ENCODE measurements at places on chromosomes 3 and 15. TPM values are rescaled to one million over a fixed set of nuclear protein-coding genes. Genes with fewer than 3 reads are reported as not detected.
A peak's percentile ranks its signal among the peaks of the same experiment; 100 is the strongest.

DNA sequence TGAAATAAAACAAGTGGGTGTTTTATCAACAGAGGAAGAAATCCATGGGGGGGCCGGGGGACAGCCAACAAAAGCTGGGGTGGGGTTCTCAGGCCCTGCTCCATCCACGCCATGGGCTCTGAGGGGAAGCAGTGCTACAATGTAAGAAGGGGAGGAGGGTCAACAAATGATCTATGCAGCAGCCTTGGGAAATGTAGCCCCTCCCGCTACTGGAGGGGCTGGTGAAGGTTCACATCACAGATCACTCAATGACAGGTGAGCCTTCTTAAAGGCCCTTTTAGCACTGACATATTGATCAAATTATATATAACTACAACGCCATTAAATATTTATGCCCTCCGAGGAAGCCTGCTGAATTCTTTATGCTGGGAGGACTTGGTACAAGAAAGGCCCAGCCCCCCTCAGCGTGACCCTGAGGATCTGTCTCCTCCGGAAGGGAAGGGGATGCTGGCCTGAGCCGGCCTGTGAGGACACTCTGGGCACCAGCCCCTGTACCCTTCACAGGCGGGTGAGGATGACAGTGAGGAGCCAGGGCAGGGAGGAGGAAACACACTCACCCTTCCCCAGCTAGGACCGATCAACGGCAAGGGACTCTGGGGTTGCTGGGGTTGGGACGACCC lies 15.3 kb downstream of the TLE3 start:
- DNase-seq: no peak

DNA sequence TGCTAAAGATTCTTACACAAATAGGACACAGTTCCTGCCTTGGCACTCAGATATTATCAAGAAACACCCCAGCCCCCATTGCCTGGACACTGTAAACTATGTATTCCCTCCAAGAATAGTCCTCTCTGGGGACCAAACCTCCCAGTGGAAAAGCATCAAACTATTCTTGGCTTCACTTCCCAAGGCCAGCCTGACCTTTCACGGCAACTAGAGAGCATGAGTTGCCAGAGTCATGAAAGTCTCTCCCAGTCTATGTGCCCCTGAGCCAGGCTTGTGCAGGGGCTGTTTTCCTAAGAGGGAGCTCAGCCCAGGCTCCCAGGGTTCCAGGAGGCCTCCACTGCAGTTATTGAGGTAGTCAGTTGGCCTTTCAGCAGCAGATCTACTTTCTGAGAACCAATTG lies 251.9 kb upstream of the TGFBR2 start:
- DNase-seq: no peak

DNA sequence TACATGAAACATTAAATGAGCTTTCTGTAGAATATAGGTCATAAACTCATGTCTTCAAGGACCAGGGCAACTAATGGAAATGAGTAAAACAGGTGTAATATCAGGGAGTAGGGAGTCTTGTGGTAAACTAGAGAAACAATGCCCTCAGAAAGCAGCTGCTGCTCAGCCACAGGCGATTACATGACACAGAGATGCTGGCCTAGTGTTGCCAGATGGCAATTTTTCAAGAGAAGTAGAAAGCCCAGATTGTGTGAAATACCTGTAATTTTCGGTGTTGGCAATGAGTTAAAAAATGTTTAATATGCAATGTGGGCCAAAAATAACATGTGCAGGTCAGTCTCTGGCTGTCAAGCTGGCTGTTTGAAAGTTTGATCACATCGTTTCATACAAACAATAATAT lies 23.4 kb downstream of the NCEH1 start:
- no peak for DNase-seq

- DNase-seq: peak; percentile 69
Observed at GRCh38 chr3:69339760-69340159, 46.1 kb downstream of the FRMD4B start.

GRCh38 chr3:28280781-28281180 lies 39.4 kb downstream of the CMC1 start:
- no peak for DNase-seq

DNA sequence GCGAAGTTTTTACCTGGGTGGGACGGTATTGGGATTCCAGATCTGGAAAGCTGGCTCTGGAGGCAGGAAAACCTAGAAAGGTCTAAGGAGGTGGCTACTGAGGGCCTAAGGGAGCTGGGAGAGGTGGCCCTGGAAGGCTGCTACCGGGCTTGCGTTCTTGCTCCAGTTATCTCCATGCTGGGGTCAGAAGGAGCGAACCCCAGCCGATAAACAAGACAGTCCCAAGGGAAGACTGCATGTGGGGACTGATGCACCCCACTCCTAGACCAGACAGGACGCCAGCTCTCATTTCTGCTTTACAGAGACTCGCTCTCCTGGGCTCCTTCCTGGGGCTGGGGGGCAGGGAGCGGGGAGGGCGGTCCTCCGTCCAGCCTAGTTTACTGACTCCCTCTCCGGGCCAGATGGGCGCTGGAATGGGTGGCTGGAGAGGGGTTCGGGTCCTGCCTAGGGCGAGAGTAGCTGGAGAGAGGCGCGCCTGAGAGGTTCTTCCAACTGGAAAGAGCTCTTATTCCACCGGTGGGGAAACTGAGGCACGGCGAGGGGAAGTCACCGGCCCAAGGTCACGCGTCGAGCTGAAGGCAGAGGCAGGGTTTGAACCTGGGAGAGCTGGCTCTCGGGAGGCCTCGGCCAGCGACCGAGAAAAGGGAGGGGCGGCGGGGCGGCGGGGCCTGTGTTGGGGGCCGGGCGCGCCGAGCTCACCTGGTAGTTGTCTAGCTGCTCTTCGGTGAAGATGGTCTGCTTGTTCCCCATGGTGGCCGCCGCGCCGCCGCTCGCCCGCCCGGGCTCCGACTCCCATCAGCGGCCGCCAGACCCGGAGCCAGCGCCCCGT lies 565 bp downstream of the CIB2 start:
- peak; percentile 66 for DNase-seq

DNA sequence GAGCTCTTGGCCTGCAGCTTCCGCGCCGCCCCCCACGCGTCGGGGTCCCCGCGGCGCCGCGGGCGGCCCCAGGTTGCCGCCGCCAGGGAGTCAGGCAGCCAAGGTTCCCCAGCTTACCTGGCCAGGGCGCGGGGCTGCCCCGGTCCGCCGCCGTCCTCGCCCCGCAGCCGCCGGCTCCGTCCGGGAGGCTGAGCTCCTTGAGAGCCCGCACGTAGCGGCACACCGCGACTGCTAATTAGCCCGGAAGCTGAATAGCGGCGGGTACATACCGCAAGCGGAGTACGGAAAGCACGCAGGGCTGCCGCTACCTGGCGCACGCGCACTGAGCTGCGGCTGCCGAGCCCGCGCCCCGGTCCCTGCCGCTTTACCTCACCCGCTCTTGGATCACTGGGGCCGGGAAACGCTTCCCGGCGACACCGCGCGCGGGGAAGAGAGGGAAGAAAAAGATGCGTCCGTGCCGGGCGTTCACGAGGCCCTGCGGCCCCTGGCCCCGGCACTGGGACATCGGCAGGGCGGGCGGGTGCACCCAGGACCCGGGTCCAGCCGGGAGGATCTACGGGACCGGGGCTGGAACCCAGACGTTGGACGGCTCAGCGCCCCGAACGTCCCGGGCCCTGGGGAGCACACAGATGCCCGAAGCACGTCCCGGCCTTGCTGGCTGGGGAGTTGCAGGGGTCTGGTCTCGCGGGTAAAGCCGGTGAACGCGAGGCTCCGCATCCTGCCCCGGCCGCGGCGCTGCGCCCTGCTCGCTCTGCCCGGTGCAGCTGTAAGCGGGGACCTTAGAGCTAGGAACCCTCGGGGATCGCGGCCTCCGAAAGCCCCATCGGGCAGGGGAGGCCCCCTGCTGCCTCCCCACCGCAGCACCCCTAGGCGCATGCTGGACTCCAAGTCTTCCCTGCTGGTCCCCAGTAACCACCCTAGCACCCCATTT lies at the start of gene GOLGA8B:
TSS of gene GOLGA8B (minus strand) at position 253 of the 931 bp plus-strand sequence. CDS start 47,739 bp downstream, outside the sequence.
- peak; percentile 81 for DNase-seq

GRCh38 chr15:74788042-74788682 lies 6.3 kb downstream of the CSK start:
- no peak for DNase-seq

FMN1 gene
- 6.5 TPM for polyA plus RNA-seq

CPEB1 gene
- polyA plus RNA-seq: not detected

ITIH4 gene
- not detected for polyA plus RNA-seq

GRCh38 chr3:160987982-160988964 lies 116.9 kb downstream of the B3GALNT1 start:
- no peak for DNase-seq

GRCh38 chr15:49387471-49387870 lies 35.6 kb upstream of the FGF7 start:
- DNase-seq: no peak

HAUS2 gene
- 12.6 TPM for polyA plus RNA-seq

PCNP gene
- polyA plus RNA-seq: 72.4 TPM

DNA sequence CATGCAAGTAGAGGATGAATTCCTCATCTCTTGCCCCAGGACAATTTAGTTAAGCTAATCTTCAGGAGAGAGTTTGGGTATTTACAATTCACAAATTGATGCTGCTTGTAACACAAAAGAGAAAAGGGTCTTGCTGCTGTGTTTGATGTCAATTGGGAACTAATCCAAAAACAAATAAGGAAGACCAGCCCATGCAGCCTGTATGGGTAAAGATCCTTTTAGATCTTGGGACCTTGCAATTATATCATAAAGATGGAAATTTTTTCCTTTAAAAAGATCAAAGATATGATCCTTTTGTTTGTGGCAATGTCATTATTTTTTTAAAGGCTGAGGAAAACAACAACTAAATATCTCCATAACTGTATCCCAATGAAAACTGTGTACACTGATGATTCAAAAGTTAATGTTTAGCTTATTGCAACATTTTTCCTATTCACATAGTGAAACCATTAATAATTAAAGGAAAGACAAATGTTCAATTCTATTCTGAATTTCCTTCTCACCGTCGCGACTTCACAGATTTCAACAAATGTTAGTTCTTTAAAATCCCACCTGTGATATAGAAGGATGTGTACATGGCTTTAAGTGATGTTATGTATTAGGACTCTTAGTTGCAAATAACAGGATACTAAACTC lies 40.2 kb downstream of the TMEM212 start:
- DNase-seq: no peak

Data from sigmoid colon (tissue), 7 donors.